ENCODE measurements at places on chromosomes 12 and 14.
A peak's percentile ranks its signal among the peaks of the same experiment; 100 is the strongest.

GRCh38 chr12:998020-998874 is 7.2 kb downstream of the ERC1 start:
- DNase-seq: peak; percentile 13

DNA sequence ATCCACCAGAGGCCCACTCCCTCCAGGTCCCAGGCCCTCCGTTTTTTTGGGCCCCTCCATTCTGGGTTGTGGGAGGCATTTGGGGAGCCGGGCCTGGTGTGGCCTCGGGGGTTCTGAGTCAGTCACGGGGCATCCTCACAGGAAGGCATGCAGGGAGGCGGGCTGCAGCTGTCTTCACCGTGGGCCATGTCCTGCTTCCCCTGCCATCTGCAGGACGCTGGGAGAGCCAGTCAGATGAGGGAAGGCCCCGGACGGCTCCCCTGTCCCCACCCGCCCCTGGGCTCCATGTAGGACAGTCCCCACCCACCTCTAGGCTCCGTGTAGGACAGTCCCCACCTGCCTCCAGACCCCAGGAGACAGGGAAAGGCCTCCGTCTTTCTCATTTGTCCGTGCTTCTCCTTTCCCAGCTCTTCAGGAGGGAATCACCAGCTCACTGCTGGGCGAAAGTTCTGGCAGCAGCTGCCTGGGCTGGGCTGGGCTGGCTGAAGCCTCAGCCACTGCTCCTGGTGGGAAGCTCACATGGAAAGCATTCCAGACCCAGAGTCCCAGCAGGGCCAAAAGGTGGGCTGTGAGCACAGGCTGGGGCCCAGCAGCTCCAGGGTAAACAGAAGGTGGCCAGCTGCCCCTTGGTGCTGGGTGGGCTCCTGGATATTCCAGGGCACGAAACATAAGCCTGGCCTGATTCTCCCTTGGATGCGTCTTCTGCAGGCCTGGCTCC is 217.8 kb downstream of the KIF26A start:
- DNase-seq: peak; percentile 28

- DNase-seq: no peak
Observed at GRCh38 chr12:38490073-38490472, 173.5 kb downstream of the ALG10B start.

GRCh38 chr12:12176402-12176801 is 90.4 kb downstream of the LRP6 start:
- no peak for DNase-seq

GRCh38 chr14:99990268-99991170 is 74.7 kb upstream of the EVL start:
- no peak for DNase-seq

DNA sequence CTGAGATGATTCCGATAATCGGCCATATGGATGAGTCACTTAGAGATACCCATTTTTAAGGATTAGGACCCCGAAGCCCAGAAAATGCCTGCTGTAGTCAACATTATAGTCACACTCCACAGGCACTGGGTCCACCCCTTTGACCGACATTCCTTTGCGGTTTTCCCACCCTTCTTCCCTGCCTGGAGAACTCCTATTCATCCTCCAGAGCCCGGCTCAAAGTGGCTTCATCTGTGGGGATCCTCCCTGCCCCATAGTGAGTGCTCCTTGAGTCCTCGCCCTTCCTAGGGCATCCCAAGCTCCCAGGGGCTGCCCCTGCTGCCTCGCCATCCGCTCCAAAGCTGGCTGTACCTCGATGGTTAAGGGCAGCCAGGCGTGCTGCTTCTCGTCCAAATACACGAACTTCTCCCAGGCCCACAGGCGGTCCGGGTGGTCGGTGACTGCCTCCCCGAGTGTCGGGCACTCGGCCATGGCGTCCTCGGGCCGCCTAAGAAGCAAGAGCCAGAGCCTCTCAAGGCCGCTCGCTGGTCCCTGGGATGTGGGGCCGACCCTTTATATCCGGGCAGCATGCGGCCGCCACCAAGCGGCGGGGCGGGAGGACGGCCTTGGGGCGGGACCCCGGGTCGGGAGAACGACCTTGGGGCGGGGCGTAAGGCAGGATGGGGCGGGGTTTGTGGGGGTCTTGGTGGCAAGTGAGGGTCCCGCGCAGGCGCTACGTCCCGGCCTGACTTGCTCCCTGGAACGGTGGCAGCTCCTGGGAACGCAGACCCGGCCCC is at the start of gene TCL1A:
TCL1A (minus strand) TSS at position 530 of the 776 bp plus-strand sequence; CDS start at position 471, 59 bp downstream.
- DNase-seq: no peak

- no peak for DNase-seq
Observed at GRCh38 chr14:61675291-61675690, 20.0 kb upstream of the HIF1A start.

- DNase-seq: no peak
Observed at GRCh38 chr14:22813145-22813544, 2.1 kb downstream of the SLC7A7 start.

DNA sequence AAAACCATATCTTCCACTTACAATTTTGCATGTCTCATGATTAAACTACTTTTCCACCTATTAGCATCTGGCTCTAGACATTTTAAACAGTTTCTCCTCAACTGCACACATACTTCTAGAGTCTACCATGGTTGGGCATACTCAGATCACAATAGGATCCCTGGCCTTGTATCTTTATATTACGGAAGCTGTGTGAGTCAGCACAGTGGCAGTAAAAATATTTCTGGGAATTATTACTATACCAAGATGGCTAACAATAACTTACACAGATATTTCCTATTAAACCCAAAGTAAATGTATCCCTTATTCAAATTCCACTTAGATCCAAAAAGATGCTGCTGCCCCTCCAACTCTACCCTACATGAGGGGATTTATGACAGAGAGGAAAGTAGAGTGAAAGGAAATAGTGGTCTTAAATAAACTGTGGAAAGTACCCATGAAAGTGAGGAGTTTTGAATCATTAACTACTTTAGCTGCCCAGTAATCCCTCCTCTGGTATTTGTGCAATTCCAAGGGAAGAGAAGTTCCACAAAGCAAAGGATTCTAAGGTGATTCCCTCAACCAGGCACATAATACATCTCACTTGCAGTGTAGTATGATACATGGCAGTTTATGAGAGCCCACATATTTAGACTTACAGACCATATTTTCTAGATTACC is 14.0 kb upstream of the CPSF6 start:
- no peak for DNase-seq

GRCh38 chr12:102120564-102120873 is 536 bp downstream of the PARPBP start:
- no peak for DNase-seq

- DNase-seq: no peak
Observed at GRCh38 chr14:51917193-51917592, 56.8 kb downstream of the GNG2 start.

GRCh38 chr14:76405627-76406026 is 29.7 kb downstream of the ESRRB start:
- DNase-seq: no peak

- no peak for DNase-seq
Observed at GRCh38 chr12:123895451-123895850, 77.2 kb downstream of the CCDC92 start.

DNA sequence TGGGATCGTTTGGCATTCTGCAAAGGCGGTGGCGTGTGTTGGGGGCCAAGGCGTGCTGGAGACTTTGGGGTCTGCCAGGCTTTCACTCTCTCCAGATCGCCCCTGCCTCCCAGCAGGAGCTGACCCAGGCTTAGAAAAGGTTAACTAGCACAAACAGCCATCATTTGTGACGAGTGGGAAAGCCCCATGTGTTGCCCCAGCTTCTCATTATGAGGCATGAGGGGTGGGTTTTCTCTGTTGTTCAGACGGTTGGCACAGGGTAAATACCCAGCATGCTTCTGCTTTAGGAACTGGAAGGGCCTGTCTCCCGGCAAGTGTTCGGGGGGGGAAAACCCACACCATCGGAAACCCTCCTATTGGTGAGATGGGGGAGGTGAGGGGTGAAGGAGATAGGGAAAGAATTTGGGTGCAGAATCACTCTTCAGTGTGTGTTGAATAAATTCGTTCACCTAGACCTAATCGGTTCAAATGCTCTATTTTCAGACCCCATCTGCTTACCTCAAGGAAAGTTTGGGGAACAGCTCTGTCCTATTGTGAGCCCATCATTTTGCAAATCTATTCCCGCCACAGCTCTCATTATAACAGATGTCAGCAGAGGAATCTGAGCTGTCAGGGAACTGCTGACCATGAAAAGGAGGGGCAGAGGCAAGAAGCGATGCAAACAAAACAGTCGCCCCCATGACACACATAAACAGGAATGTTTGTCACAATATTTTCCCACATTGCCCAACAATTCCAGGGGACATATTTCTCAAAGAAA is 34.7 kb upstream of the C12orf42 start:
- DNase-seq: peak; percentile 75

- DNase-seq: no peak
Observed at GRCh38 chr12:6960593-6961277, 9.6 kb downstream of the PTPN6 start.

DNA sequence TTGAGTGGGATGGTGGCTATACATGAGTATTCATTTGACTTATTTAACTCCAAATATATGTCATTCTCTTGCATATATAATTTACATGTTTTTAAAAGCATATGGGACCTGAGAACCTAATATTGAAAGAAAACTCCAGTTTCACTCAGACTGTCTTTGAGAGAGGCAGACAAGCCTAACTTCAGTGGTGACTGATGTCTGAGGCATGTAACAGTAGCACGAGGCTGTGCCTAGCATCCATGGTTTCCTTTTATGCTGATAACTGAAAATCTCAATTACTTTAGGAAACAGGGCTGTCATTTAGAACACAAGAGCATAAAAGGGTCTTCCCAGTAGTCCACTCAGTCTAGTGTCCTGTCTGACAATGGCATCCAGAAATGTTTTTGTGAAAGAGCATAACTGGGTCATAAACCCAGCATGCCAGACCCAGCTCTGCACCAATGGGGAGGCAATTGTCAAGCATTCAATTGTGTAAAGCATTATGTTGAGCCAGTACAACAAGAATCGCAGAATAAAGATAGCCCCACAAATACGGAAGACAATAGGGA is 24.3 kb downstream of the MAPK1IP1L start:
- DNase-seq: peak; percentile 41

GRCh38 chr12:4174417-4174816 is 99.1 kb upstream of the CCND2 start:
- no peak for DNase-seq

DNA sequence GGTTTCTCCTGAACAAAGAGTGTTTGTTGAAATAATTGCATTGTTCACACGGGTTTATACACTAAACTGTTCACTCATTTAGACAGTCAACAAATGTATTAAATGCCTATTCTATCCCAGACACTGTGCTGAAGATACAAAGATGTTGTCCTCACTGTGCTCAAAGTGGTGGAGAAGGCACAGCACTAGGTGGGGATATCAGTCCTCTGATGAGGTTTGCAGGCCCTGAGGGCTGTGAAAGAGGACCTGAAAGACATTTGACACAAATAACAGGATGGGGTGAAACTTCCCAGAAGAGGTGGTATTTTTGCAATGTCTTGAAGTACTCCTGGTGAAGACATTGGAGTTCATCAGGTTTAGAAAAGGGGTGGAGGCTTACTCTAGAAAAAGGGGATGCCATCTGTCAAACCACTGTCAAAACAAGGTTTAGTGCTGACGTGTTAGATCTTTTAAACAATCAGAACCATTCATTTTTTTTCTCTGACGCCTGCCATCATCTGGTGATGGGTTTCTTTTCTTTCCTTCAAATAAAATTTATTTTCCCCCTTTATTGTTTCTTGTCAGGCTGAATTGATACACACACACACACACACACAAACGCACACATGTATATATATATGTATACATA is 69.5 kb downstream of the ACSS3 start:
- DNase-seq: no peak

DNA sequence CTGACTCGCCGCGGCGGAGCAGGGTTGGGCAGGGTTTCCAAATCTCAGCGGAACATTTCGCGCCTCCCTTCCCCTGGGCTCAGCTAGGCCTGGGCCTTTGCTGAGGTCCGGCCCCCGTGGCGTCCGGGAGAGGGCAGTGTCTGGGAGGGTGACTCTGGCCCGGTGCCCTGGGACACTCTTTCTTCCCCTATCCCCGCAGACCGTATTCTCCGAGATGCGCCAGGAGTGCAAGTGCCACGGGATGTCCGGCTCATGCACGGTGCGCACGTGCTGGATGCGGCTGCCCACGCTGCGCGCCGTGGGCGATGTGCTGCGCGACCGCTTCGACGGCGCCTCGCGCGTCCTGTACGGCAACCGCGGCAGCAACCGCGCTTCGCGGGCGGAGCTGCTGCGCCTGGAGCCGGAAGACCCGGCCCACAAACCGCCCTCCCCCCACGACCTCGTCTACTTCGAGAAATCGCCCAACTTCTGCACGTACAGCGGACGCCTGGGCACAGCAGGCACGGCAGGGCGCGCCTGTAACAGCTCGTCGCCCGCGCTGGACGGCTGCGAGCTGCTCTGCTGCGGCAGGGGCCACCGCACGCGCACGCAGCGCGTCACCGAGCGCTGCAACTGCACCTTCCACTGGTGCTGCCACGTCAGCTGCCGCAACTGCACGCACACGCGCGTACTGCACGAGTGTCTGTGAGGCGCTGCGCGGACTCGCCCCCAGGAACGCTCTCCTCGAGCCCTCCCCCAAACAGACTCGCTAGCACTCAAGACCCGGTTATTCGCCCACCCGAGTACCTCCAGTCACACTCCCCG is 3.0 kb downstream of the WNT1 start:
- DNase-seq: peak; percentile 71

DNA sequence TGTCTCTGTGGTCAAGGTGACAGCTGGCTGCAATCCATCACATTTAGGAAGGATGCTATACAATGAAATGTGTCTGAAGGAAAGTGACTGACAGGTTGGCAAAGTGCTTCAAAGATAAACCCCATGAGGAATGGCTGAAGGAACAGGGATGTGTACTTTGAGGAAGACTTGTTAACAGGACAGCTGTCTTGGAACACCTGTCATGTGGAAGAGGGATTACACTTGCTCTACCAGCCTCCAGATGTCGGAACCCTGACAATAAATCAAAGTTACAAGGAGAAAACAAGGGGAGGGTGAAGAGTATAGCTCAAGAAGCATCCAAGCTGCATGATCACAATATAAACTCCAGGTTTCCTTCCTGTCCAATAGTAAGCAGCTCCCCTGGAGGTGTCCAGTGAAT is 147.8 kb upstream of the TMCC3 start:
- DNase-seq: no peak

GRCh38 chr12:88433997-88434703 is 146.1 kb downstream of the KITLG start:
- DNase-seq: no peak
